ENCODE measurements at places on chromosomes 1 and 21. TPM values are rescaled to one million over a fixed set of nuclear protein-coding genes. Genes with fewer than 3 reads are reported as not detected.

The TCHH gene
- total RNA-seq, result 0.99 TPM

The KCNH1 gene
- not detected for total RNA-seq

The WDR64 gene
- total RNA-seq, result not detected

The OR10J1 gene
- not detected for total RNA-seq

The AADACL3 gene
- total RNA-seq, result 6.4 TPM

The SPRR3 gene
- not detected for total RNA-seq

The GFI1 gene
- 0.27 TPM for total RNA-seq

The IL20 gene
- not detected for total RNA-seq

The SLAMF8 gene
- 5.3 TPM for total RNA-seq

The FCRL2 gene
- not detected for total RNA-seq

The AHDC1 gene
- 61.1 TPM for total RNA-seq

The ITLN2 gene
- not detected for total RNA-seq

The CA14 gene
- 0.37 TPM for total RNA-seq

The MRPL24 gene
- 39.2 TPM for total RNA-seq

The IL12RB2 gene
- total RNA-seq, result 2.7 TPM

Measured in lower leg skin (tissue), 4 donors.